HTR-8/SVneo (cell line): ENCODE measurements at places on chromosomes 2 and 18.
A peak's percentile ranks its signal among the peaks of the same experiment; 100 is the strongest.

- no peak for DNase-seq
Observed at GRCh38 chr2:105593221-105593967, 151.3 kb upstream of the NCK2 start.

- DNase-seq: no peak
Observed at GRCh38 chr2:78093436-78093835, 571.3 kb upstream of the LRRTM4 start.

DNA sequence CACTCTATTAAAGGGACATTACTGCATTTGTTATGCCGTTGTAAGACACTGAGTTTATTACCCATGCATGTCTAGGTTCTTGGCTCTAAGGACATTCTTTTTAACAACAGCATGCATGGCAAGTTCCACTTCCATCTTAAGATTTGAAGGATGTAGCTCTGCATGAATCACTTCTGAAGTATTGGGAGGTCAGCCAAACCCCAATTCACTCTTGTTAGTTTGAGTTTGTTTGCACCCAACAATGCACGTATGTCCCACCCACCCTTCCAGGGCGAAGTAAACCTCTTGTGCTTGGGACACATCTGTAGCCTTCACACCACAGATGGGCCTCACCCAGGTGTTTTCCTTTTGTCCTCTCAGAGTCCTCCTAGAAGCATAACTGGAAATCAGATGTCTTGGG lies 5.6 kb upstream of the LAMA3 start:
- DNase-seq: no peak

- no peak for DNase-seq
Observed at GRCh38 chr2:232332940-232333259, 45.7 kb upstream of the ALPP start.

DNA sequence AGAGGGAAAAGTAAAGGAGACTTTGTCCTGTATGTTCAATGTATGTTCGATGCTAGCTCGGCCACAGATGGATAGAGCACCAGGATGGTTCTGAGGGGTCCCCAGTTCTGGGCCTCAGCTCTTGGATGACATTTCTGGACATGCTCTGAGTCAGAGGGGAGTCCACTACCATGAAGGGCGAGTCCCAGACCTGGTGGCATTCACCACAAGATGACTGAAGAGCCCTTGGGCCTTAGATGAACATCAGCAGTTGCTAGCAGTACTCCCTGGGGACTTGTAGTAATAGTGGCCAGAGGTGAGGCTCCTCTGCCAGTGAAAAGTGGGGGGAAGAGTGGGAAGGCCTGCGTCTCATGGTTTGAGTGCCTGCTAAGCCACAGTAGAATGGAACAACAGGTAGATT lies 109.5 kb downstream of the GRB14 start:
- DNase-seq: no peak

DNA sequence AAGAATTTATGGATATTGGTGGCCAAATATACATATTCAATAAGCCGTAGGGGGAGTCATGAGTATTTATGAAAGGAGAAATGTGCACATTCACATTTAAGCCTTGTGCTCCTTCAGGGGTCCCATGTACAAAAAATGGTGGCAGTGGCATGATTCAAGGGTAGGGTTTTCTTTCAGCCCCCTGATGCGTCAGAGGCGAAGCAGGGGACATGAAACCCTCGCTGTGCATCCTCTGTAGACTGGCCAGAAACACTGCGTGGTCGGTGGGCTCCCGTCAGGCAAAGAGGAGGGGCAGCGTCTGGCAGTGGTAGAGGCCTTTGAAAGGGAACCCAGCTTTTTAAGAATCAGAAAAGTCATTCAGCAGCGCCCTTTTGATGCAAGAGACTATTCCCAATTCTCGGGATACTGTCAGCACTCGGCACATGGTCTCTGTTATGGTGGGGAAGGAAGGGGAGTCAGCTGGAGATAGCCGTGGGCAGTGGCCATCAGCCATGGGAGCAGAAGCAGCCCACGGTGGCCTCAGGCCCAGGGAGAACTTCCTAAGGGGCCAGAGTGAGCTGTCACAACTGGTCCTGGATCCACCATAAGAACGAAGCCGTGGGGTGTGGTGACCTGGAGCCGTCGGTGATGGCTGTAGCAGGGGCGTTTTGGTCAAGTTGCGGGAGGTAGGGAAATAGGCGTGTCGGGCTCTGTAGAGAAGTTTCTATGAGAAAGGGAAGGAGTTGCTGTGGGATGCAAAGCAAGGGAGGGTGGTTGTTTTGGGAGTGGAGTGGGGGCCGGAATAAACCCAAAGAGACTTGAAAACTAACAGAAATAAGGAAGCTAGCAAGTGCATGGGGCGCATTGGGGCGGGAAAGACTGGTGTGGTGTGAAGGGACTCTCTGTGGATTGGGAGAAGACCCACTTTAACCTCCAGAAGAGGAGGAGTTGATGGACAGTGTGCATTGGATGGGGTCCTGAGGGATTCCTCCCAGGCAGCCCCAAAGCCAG lies 95.6 kb downstream of the SH3BP4 start:
- DNase-seq: no peak

DNA sequence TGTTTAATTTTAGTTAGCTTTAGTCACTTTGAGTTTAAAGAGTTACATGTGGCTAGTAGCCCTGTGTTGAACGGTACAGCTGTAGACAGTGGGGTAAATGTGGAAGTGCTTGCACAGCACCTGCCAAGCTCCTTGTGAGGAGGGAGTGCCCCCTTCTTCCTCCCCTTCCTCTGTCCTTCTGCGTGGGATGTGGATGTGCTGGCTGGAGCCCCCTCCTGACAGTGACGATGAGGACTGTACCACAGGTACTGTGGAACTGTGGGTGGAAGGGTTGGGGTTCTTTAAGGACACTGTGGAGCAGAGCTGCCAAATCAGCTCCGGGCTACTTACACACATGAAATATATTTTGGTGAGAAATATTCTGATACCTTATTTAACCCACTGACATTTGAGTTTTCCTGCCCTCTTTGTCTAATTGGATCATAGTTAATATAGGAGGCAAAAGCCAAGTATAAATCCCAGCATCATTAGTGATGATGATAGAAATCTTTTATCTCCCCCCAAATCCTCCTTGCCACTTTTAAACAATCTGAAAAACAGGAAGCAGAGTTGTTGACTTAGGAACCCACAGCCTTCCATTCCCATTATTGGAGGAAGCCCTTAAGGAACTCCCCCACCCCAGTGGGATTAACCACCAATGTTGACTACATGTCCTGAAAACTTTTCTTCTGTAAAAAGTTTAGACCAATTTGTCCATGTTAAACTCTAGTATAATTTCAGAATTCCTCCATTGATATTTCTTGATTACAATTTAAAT lies 181.3 kb downstream of the PTPRM start:
- no peak for DNase-seq

DNA sequence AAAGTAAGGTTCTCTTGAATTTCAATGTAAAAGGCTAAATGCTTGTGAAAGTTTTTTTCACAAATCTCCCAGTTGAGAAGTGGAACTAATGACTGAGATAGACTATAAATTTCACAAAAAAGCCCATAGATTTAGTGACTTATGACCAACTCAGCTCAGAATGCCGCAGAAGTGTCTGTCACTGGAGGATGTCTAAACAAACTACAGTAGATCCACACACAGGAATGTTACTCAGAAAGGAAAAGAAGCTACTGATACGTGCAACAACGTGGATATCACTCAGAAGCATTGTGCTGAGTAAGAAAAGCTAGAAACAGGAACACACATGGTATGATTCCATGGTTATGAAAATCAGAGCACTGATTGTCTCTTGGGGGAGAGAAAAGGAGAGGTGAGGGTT lies 151.9 kb downstream of the DOCK10 start:
- DNase-seq: no peak

- peak; percentile 87 for DNase-seq
Observed at GRCh38 chr2:237858294-237859081, 935 bp upstream of the RAMP1 start.

GRCh38 chr2:11196246-11196645 lies 41.0 kb downstream of the SLC66A3 start:
- no peak for DNase-seq

DNA sequence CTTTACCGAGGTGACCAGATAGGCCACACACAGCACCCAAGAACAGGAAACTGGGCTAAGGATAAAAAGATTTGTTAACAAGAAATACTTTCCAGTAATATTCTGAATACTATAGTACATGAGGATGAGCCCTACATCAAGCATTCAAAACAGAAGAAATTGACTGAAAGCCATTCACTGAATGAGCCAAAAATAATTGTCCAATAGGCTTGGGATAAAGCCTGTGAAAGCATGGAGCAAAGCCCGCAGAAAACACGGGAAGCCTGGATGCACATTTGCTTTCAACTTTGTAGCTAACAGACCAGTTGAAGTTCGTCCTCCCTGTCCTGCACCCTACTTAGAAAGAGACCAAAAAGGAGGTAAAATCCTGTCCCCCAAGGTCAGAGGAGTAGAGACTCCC lies 56.3 kb downstream of the DIPK1C start:
- no peak for DNase-seq

DNA sequence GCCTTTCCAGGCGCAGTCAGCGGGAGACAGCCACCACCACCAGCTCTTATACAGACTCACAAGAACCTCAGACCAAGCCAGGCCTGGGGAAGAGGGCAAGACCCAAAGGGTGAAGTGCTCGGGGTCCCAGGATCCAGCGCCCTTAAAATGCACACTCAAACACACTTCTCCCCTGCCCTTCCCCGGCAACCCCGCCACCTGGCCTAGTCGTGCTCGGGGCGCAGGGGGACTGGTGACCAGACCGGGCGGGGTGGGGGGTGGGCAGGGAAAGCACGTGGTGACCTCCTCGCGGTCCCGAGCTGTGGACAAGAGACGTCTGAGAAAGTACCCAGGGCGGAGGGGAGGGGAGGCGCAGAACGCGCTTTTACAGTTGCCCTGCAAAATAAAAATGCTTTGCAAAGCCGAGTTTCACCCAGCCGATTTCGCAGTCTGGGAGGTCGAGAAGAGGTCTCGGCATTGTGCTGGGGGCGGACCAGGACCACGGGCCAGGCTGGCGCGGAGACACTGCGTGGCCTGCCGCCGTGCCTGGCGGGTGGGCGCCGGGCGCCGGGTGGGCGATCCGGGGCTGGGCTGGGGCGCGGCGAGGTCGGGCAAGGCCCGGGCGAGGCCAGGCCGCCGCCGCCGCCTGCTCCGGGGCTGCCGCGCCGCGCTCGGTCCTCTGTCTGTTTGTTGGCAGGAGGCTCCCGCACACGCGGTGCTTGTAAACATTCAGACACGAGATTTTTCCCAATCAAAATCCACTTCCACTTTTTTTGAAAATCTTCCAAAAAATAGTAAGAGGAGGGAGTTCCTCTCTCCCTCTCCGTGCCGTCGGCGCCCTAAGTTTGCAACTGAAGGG lies 2.0 kb downstream of the BCL11A start:
- DNase-seq: no peak

DNA sequence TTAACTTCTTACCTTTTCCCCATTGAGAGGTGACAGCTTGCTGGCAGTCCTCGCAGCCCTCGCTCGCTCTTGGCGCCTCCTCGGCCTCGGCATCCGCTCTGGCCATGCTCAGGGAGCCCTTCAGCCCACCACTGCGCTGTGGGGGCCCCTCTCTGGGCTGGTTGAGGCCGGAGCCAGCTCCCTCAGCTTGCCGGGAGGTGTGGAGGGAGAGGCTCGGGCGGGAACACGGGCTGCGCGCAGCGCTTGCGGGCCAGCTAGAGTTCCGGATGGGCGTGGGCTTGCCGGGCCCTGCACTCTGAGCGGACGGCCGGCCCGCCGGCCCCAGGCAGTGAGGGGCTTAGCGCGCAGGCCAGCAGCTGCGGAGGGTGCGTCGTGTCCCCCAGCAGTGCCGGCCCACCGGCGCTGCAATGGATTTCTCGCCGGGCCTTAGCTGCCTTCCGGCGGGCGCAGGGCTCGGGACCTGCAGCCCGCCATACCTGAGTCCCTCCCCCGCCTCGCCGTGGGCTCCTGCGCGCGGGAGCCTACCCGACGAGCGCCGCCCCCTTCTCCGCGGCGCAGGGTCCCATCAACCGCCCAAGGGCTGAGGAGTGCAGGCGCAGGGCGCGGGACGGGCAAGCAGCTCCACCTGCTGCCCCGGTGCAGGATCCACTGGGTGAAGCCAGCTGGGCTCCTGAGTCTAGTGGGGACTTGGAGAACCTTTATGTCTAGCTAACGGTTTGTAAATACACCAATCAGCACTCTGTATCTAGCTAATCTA lies 335.0 kb downstream of the CBLN2 start:
- no peak for DNase-seq

DNA sequence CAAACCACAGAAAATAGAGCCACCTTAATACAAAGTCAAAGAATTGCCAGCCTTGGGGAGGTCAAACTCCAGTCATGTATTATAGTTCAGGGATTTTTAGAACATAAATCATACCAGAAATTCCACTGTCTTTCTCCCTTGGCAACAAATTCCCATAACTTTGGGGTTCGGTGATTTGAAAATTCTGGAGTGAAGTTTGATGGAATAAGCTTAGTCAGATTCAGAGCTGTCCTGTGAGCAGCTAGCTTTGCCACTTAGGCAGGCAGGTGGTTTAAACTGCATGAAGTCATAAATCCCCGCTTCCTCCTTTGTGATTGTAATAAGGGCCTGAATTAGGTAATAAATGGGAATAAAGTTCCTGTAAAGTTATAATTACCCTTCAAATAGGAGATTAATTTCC lies 457.0 kb upstream of the HNMT start:
- DNase-seq: no peak

DNA sequence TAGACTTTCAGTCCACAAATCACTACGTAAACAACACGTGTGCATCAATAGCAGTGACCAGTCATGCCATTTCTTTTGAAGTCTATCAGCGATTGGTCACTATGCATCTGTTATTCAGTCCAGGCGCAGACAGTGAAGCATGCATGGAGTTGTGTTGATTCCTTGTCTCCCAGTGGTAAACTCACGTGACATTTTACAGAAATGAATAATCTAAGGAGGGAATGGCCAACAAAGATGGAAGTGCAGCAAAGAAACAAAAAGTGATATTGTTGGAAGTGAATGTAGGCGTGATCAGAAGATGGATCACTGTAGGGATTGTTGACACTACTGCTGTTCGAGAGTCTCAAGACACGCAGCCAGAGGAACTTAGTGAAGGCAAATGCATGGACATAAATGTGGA lies 317.8 kb upstream of the MGAT5 start:
- DNase-seq: no peak

DNA sequence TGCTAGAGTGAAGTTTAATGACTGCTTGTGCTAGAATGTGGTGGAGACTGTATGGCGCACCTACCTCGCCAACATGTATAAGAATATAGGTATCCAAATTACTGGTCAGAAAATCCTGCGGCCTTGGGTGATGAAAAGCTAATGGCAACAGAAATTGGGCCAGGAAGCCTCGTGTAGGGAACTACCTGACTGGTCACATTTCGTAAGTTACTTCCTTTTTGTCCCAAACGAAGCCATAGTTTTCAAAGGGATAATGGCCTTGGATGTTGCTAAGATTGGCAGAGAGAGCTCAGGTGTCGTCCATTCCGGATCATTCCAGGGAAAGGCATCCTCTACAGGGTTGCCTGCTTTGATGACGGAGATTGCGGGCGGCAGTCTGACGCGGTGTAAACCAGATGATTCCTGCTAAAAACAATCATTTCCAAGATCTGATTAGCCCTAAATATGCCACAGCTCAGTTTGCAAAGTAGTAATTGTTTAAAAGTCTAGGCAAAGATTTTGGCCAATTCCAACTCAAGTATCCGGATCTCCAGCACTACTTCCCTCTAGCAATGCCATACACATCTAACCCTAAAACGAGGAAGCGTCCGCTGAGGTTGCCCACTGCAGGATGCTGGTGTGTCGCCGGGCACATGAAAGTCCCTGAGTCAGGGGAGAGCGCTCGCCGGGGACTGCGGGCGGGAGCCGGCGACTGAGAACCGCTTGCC lies 708 bp upstream of the MALT1 start:
- no peak for DNase-seq
